ENCODE measurements at places on chromosomes 5 and 9.

DNA sequence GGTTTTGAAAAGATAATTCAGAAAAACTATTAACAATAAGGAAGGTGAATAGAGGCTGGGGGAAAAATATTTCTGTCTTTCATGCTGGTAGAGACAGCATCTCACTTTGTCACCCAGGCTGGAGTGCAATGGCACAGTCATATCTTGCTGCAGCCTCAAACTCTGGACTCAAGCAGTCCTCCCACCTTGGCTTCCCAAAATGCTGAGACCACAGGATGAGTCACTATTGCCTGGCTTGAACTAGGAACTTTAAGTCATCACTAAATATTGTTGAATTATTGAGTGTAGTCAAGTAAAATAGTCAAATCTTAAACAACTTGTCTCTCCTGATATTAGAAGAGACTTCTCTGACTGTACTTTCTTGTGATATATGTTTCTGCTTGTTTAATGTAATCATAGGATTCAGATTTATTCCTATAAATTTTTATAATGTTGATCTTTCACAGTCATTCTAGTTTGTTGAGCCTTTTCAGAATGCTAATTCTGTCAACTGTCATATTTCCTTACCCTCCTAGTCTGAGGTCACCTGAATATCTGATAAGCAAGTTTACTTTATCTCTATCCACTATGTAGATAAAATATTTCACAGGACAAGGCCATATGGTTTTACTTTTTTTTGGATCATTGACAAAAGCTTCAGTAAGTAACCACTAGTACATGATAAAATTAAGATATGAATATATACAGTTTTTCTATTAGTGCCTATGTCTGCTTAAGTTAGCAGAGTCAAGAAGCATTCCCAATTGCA lies 1696.5 kb downstream of the MAT2B start:
- DNase-seq, result no peak

GRCh38 chr9:124381170-124381945 lies 33.9 kb downstream of the PSMB7 start:
- DNase-seq, result no peak

GRCh38 chr5:83688281-83688680 lies 32.4 kb downstream of the HAPLN1 start:
- no peak for DNase-seq

GRCh38 chr5:116652196-116652729 lies 77.6 kb upstream of the SEMA6A start:
- no peak for DNase-seq

DNA sequence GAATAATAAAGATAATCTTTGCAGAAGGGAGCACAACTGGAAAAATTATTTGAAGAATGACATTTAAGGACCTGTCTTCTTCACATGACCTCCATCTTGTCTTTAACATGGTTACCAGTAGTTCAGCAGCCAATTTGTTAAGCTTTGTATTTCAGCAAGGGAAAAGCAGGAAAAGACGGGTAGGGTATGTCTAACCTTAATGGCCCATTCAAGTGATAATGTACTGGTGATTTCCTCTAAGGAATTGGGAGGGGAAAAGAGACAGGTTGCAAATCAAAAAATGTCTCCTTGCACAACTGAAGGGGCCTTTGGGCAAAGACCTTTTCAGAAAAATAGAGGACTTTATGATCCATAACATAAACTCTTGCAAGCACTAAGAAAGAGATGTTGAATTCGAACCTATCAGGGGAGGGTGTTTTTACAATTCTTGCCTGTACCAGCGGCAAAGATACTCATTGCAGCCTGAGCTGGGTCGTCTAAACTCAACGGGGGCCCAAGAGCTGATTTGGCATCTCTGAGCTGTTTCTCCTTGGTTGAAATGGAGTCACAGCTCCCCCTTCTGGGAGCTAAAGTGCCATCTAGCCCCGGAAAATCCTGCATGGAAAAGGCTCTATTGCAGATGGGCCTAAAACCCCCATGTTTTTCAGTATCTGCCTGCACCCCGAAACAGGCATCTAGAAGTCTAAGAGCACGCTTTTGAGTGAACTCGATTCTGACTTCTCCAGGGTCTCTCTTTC lies 3.8 kb downstream of the BRINP1 start:
- no peak for DNase-seq

DNA sequence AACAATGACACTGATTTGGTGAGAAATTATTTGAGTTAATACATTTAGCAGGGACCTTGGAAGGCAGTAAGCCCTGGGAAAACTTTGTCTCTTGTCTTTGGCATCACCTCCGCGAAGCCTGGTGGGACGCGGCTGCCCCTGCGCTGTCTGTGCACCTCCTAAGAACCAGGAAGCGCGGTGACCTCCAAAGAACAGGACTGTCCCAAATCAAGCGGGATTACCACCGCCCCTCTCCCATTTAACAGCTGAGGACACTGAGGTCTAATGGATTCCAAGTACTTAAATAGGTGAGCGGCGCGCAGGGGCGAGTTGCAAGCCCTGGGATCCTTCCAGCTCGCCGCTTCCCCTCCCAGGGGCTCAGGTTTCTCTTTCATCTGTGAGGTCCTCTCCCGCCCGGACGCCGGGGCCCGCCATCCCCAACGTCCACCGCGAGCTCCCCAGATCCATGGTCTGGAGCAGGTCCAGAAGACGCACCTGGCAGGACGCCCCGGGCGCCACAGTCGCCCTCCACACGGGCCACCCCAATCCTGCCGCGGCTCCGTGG lies 432 bp downstream of the STARD4 start:
- no peak for DNase-seq

GRCh38 chr5:172482156-172483020 lies 28.1 kb upstream of the SH3PXD2B start:
- DNase-seq, result no peak

DNA sequence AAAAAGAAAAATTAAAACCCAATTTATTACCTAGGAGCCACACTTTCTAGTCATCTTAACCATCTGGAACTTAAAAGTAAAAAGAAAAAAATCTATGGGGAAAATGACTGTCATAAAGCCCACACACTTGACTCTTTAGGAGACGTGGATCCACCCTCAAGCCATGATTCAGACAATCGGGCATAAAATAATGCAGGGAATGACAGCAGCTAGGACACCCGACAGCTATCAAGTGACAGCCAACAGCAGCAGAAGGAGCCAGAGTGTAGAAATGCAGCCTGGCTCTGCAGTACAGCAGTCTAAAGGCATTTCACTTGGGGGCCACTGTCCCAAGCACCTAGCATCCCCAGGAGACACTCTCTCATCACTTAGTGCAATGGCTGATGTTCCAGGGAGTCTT lies 226.9 kb downstream of the CAAP1 start:
- no peak for DNase-seq

DNA sequence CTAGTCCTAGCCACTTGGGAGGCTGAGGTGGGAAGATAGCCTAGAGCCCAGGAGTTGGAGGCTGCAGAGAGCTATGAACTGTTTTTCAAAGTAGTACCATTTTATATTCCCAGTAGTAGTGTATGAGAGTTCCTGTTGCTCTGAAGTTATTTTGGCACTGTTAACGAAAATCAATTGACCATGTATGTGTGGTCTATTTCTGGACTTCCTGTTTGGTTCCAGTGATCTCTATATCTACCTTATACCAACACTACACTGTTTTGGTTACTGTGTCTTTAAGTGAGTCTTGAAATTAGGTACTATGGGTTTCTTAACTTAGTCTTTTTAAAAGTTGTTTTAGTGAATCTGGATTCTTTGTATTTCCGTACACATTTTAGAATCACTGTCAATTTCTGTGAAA lies 13.6 kb downstream of the SLF1 start:
- DNase-seq, result no peak

DNA sequence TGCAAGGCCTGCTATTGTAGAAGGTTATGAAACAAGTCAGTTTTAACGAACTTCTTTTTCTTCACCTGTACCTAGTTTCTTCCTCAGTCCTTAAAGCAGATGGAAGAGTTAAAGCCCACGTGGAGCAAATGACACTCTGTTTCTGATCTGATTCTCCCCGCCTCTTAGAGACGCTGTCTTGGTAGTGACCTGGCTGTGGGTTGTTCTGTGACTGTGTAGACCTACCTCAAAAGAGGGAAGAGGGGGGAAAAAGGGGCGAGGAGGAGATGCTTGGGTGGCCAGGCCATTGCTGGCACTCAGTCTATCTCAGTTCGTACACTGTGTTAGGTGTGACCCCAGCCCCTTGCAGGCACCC lies 610 bp downstream of the GFRA3 start:
- DNase-seq, result no peak

GRCh38 chr9:33025572-33026342 lies 684 bp downstream of the DNAJA1 start:
- peak; percentile 81 for DNase-seq

GRCh38 chr5:67334373-67334772 lies 137.8 kb upstream of the CD180 start:
- DNase-seq, result no peak

Measured in CD4-positive, alpha-beta T cell treated with Interleukin-17A for 4 hours (primary cell).